ENCODE measurements at places on chromosomes 2 and 18.

GRCh38 chr18:22345718-22346117, 72.0 kb downstream of the CTAGE1 start:
- no peak for DNase-seq

DNA sequence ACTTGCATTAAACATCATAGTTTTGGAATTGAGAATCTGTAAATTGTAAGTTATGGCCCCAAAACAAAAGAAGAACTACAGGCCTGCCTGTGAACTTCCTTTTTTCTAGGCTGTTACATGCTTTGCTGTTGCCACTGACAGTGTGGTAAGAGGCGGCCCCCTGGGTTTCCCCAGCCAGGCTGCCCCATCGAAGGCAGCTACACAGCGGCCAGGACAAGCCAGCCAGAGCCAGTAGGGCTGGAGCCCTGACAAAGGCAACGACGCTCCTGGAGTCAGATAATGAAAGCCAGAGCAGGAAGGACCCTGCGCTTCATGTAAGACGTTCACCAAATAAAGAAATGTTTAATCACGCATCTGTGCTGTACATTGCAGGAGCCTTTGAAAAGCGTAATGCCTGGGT, 55.0 kb downstream of the ANKRD44 start:
- peak; percentile 61 for DNase-seq

GRCh38 chr2:1521878-1522830, 108.9 kb downstream of the TPO start:
- no peak for DNase-seq

DNA sequence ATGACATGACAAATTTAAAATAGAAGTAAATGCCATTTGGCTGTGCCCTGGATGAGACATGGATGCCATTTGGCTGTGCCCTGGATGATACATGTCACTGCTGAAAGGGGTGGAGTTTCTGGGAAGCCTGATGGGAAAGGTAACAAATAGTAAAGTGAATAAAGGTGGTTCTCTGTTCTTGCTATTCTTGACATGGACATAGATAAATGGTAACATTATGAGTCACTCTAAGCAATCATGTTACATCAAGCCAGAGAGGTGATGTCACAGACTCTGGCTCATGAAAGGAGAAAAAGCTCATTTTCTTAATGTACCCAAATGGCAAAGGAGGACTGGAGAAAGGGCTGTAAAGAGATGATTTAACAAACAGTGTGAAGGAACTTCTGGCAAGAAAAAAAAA, 86.4 kb downstream of the EML6 start:
- DNase-seq: no peak

- no peak for DNase-seq
Measured at GRCh38 chr2:231795525-231796327, 9.5 kb downstream of the COPS7B start.

DNA sequence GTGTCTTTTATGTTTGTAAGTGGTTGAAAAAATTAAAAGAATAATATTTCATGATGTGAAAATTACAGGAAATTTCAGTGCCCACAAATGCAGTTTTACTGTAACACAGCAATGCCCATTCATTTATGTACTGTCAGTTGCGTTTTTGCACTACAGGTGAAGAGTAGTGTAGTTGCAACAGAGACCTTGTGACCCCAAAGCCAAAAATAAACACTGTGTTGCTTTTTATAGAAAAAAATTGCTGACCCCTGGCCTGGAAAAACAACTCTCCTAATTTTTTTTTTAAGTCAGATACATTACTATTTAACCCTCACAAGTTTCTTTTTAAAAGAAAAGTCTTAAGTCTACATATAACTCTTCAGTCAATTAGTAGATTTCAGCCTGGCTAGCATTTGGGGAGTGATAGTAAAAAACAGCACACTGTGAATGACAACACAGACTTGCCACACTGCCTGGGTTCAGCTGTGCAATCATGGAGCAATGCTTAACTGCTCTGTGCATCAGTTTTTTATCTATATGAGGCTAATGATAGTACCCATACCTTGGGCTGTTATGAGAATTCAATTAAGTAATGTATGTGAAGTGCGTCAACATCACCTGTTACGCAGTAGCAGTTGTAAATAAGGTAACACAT, 8.1 kb downstream of the KLHL14 start:
- no peak for DNase-seq

GRCh38 chr2:209368406-209368805, 55.4 kb upstream of the MAP2 start:
- DNase-seq: no peak

GRCh38 chr2:64134813-64135212, 9.4 kb downstream of the PELI1 start:
- no peak for DNase-seq

DNA sequence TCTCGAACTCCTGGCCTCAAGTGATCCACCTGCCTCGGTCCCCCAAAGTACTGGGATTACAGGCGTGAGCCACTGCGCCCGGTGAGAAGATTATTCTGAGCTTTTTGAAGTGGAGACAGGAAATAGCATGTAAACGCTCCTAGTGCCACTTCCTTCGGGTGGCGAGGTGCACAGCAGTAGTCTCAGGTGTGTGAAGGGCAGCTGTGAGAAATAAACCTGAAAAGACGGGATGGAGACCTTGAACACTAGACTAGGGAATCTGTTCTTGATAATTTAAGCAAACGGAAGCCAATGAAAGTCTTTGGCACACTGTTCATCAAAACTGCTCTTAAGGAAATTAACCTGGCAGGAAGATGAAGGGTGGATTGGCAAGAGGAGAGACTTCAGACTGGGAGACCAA, 439 bp upstream of the PLEKHH2 start:
- peak; percentile 15 for DNase-seq

DNA sequence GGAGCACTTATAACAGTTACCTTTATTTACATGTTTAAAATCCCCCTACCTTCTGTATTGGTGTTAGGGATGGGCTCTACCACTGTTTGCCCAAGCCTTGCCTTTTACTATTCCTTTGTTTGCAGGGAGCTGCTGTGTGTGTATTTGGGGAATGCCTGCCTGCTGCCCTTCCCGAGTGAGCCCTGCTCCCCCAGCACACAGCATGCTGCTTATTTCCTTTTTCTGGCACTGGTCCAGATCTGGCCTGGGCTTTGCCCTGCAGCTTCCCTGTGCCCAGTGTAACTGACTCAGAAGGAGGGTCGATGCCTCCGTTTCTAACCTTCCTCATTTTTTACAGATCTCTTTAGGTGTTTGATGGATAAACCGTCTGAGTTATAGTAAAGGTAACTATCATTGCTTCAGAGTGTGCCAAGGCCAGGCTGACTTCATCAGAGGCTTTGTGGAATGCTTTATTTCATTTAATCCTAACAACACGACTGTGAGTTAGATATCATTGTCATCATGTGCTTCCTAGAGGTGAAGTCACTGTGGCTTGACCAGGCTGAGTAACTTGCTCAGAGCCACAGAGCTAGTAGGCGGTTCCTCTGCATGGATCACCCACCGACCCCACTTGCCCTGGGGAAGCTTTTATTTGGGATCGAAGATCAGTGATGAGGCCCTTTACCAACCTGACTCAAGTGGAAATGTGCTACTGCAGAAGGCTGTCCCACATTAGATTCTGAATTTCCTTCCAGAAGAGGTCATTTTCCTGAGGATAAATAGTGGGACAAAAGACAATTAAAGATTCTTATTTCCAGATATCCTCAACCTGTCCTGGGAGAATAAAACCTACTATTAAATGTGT, 238.8 kb downstream of the ZNF407 start:
- DNase-seq: no peak

DNA sequence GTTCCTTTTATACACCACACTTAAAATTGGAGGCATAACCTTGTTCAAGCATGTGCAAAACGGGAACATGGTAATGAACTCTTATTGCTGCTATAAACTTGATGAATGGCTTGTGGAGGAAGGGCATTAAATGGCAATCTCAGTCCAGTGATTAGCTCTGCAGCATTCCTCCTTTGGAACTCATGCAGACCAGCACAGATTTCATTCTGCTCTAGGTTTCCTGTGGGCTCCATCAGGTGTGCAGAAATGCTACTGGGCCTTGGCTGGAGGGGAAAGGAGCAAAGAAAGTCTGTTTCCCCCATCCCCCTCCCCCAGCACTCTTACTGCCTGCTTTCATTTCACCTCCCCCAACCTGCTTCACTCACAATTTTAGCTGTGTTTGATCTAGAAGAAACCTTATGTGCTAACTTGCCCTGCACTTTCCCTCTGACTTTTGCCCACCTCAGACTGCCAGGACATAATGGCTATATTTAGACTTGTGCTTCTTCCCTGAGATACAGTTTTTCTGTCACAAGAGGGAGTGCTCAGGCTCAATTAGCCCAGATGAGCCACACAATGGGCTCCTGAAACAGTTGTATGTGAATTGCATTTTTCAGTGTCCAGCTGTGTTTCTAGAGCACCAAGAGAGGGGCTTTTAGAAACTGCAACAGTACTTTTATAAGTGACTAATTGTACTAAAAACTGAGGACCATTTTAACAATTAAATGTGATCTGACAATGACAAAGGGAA, 109.8 kb downstream of the FSHR start:
- DNase-seq: no peak

DNA sequence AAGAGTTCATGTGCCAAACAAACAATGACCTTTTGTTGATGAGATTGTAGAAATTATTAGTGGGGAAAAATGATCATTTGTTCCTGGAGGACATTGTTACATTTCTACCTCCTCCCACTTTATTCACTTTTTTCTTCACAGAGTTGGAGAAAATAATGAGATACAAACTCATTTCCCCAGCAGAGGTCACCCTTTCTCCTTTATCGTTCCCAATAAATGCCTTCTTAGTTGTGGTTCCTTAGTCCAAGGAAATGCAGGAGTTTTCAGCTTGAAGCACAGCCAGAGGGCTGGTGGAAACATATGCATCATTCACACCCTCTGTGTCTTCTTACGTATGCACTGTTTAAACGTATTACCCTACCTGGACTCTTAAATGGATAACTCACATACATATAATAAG, 108.8 kb downstream of the SLC4A3 start:
- DNase-seq: no peak

DNA sequence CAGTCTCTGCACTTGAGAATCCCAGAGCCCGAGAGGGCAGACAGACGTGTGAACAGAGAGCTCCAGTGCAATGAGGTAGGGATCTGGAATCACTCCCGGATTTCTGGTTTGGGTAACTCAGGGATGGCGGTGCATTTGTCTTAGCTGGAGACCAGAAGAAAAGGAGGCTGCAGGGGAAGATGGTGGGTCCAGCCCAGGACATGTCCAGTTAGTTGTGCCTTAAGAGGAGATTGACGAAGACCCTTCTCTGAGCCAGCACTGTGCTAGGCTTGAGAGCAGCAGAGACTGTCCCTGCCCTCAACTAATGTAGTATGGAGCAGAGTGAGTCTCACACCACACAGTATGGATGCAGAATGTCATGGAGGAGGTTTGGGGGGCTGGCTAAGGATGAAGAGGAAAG, 150.6 kb upstream of the COPS8 start:
- DNase-seq: no peak

- no peak for DNase-seq
Measured at GRCh38 chr2:36578343-36579296, 19.3 kb downstream of the FEZ2 start.

DNA sequence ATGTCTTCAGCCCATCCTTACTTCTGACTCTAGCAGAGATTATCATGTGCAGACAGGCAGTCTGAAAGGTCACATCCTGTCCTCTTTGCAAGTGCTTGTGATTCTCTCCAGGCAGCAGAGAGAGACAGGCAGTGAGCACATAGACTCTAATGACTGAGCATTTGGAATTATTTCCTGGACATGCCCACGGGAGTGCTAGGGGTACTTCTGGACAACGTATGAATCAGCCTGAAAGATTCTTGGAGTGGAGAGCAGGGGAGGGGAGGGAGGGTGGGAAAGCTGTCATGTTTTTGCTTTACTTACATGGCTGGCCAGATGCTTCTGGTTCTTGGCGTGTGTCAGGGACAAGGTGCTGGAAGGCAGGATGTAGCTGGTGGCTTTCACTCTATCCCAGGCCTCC, 150.6 kb downstream of the RIF1 start:
- no peak for DNase-seq

DNA sequence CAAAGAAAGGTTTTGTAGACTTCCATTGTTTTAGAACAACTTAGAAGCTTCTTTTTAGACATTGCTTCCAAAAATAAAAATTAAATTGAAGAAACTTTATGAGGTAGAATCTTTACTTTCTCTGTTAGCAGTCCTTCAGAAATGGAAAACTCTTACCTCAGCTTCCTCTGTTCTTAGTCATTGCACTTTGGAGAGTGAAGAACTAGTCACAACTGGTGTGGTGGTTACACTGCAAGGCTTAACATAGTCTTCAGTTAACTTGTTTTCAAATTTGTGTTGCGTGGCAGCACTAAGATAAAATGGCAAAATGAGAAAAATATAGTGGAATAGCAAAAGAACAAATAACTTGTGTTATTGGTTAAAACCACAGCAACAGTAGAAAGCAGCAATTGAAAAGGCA, 332.6 kb downstream of the KIAA1328 start:
- DNase-seq: no peak

DNA sequence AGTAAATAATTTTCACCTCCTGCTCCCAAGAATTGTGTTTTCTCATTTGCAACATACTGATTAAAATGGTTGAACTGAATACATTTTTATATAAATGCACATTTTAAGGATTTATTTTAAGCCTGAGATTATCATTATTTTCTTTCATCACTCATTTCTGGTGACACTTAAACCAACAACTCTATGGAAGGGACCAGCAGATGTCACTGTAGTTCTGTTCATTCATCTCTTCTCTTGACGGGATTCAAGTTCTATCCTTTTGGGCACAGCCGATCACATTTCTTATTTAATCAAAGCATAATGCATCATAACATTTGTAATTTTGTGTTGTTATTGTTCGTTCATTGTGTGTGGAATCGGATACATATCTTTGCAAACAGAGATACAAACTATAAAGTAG, 417.9 kb downstream of the HRH4 start:
- DNase-seq: no peak

- DNase-seq: no peak
Measured at GRCh38 chr2:230097841-230098240, 29.1 kb upstream of the SLC16A14 start.

DNA sequence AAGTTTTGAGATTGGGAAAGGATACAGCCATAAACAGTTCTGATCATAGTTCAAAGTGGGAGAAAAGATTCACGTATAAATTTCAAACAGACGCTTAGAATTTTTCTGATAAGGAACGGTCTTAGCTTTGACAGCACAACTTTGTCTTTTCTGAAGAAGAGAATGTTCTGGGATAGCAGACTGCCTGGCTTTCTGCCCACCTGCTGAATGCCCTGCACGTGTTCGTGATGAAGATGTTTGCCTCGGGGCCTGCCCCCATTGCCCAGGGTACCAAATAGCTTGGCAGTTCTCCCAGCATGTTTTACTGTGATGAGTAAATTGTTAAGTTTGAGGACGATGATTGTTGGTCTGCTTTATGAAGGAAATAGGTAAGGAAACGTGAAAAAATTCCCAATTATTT, 4.6 kb downstream of the MRPL33 start:
- no peak for DNase-seq

GRCh38 chr2:15615301-15615920, 23.7 kb downstream of the DDX1 start:
- no peak for DNase-seq

- DNase-seq: peak; percentile 6
Measured at GRCh38 chr2:96427917-96428316, 77.2 kb downstream of the NEURL3 start.

- no peak for DNase-seq
Measured at GRCh38 chr2:18299423-18300212, 260.8 kb downstream of the RDH14 start.

All from activated CD4-positive, alpha-beta T cell treated with anti-CD3 and anti-CD28 coated beads for 4 hours (primary cell).